ENCODE measurements at places on chromosomes 13 and 19.

DNA sequence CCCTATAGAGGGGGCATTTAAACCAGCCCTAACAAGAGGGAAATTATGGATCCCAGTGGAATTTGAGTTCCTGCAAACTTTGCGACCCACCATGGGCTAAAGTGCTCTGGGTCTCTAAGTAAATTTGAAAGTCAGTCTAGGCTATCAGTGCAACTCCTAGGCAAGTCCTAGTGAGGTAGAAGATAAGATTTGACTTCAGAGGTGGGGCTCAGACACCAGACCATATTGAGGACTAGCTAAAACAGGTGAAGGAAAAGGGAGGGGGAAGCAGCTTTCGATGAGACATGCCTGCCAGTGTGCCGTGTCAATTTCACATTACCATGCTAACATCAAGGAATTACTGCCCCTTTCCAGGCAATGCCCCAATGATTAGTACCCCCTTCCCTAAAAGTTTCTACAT lies 38.4 kb downstream of the CD320 start:
- DNase-seq, result no peak

DNA sequence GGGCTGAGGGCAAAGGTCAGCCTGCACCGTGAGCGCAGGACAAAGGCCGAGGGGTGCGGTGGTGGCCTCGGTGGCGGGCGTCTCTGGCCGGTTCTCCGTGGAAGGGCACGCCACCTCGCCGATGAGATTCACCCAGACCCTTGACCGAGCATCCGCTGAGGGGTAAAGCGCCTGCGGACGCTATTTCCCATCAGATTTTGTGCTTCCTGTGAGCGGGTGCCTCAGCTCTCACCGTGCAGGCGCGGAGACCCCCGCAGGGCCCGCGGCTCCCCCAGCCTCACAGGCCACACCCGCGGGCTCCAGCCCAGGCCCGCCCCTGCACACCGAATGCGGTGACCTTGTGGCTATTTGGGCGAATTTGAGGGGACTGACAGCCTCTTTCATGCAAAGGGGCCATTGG lies 348.0 kb downstream of the TEX29 start:
- DNase-seq, result no peak

DNA sequence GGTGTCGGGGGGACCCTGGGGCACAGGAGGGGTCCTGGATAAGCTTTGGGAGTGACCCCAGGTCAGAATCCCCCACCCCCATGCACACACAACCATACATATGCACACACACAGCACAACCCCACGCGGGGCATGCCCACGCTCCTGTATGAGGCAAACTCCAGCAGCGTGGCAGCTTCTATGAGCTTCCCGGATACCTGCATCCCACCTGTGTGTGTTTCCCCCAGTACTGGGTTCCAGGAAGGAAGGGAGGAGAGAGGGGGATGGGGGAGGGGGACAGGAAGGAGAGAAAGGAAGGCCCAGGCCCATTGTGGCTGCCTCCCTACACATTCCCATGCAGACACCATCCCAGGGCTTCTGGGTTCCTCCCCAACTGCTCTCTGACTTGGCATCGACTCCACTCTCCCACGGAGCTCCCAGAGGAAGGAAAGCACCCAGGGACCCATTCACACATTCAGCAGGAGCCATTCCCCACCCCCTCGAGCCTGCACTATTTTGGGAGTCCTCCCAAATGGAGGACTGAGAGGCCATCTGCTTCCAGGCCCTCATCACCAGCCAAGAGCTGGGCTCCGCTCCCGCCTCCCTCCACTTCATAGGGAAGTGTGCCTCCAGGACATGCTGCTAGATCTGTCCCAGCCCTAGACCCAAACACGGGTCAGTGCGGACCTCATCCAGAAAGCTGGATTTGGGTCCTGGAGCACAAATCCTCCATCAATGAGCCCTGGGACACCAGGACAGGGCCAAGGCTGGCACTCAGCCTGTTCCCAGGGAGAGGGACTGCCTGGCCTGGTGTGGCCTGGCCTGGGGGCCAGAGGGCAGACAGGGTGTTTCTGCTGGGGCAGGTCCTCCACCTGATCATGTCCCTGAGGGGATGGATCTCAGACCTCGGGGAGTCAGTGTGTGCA lies 13.2 kb downstream of the PRR36 start:
- no peak for DNase-seq

DNA sequence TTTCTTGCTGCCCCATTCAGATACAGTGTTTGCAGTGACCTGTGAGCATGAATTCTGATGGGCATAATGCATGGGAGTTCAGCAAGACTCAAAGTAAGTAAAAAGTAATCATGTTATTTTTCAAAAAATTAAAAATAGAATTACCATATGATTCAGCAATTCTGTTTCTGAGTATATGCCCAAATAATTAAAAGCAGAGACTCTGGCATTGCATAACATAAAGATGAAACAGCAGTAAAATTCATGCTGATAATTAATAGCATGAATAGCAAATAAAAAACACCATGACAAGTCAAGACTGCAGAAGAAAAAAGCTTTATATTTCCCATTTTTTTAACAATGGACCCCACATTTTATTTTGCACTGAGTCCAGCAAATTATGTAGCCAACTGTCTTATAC lies 21.3 kb downstream of the RNF6 start:
- DNase-seq, result no peak

DNA sequence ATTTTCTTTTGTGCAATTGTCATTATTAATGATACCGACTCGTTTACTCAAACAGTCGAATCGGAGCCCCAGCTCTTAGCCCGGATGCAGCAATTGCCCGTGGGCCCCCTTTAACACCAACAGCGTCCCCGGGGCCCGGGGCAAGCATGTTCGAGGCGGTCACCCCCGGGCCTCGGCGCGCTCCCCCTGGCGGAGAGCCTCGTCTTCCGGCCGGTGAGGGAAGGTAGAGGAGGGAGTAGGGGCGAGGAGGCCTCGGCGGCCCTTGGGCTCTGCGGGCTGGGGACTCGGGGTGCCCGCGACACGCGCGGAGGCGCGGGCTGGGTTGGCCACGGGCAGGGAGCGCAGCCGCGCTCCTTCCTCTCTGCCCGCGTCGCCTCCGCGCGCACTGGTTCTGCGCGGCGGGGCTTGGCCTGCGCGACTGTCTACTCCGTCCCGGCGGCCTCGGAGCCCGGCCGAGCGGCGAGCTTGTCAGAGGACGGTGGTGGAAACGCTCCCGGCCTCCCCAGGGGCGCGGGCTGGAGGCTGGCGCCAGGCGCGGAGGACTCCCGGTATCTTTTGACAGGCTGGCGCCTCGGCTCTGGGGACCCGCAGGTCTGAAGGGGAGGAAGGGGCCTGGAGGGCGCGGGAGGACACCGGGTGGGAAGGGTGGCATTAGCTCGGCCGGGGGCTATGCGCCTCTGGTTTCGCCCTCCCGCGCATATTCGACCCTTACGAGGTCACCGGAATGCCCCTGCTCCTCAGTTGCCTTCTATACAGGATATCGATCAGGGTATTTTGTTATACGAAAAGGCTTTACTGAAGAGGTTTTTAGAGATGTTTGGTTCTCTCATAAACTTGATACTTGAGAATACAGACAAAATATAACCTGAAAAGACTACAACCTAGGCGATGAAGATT lies 1.5 kb downstream of the BIVM start:
- peak; percentile 48 for DNase-seq

- DNase-seq, result no peak
Observed at GRCh38 chr13:57582032-57582431, 49.5 kb upstream of the PCDH17 start.

- no peak for DNase-seq
Observed at GRCh38 chr13:114258589-114258988, 22.8 kb upstream of the UPF3A start.

DNA sequence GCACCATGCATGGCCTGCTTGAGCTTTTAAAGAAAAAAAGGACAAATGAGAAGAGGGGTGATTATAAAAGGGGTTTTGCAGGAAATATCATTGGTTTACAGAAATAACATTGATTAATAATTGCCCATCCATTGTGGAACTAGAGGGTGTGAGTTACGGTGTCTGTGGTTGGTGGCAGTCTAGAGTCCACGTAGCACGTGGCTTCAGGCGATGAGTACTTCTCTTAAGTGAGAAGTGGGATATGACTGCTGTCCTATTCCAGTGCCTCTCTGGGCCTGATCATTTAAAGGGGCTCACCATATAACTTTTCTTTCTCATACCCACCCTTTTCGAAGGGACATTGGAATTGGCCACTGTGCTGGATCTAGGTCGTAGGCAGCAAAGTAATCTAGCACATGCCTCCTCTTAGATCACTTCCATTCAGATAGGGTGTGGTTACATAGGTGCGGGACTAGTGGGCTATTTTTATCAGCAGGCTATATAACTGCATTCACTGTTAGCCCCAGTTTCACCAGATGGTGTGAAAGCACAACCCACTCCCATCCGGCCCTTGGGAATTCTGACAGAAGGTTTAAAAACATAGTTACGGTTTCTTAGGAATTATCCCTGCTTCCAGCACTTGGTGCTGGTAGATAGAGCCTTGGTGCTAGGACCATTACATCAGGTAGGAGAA lies 19.9 kb downstream of the PPP5C start:
- DNase-seq, result no peak

DNA sequence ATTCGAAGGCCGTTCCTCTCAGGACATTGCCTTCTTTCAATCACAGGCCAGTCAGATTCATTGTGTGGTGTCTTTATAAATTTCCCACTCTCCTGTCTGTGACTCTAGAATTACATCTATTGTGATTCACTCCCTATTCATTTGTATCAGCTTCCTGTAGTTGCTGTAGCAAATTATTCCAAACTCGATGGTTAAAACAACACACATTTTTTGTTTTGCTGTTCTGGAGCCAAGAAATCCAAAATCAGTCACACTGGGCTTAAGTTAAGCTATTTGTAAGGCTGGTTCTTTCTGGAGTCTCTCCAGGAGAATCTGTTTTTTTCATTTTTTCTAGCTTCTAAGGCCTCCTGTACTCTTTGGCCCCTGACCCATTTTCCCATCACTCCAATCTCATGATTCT lies 1487.0 kb upstream of the SLC10A2 start:
- DNase-seq, result no peak

DNA sequence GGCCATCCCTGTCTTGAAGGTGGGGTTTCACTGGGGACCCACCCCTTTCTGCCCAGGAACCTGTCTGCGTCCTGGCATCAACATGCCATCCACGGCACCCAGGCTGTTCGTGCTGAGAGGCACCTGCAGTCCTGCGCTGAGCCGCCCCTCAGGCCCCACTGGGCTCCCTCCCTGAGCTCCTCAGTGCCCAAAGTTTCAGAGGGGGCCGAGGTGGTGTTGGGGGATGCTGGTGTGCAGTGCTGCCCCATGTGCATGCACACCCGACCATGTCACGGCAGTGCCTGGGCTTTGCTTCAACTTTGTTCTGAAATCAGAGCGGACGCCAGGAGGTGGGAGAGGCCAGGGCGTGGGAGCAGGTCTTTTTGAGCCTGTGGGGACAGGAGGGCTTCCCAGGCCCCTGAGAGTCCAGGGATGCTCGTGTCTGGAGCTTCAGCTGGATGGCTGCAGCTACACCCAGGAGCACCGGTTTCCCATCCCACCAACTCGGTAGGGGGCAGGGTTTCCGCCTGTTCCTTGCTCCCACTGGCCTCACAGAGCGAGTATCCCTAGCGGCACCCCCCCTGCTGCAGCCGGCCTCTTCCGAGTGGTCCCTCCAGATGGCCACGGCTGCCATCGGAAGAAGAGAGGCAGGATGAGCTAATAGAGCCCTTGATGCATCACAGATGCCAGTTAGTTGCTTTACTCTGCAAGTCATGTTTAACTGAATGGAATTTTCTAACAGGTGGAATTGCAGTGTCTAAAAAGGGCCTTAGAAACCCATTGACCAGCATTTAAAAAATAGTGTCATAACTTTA lies 44.0 kb downstream of the WDFY2 start:
- no peak for DNase-seq

Data from NCI-H187 treated with DMSO at 0.1 percent for 48 hours (cell line).